ENCODE measurements at places on chromosomes 4 and X. TPM values are rescaled to one million over a fixed set of nuclear protein-coding genes. Genes with fewer than 3 reads are reported as not detected.

The XAGE2 gene
- not detected for total RNA-seq

The GLOD5 gene
- not detected for total RNA-seq

The EDA2R gene
- 4.8 TPM for total RNA-seq

The POF1B gene
- total RNA-seq = 6.2 TPM

The CTAG1B gene
- not detected for total RNA-seq
